Activated CD4-positive, alpha-beta T cell treated with anti-CD3 and anti-CD28 coated beads for 36 hours (primary cell): ENCODE measurements at places on chromosomes 6 and 20.

- no peak overlapping the region for H3K27ac ChIP-seq
- H3K4me3 ChIP-seq = no peak overlapping the region
- DNase-seq = no peak
- H3K4me1 ChIP-seq = no peaks in the 10 kb centered on the region
- H3K36me3 ChIP-seq = peaks cover 48% of the 10 kb centered on the region
- no peaks in the 10 kb centered on the region for H3K27me3 ChIP-seq
Observed at GRCh38 chr6:44303842-44304241, 9.3 kb downstream of the AARS2 start.

DNA sequence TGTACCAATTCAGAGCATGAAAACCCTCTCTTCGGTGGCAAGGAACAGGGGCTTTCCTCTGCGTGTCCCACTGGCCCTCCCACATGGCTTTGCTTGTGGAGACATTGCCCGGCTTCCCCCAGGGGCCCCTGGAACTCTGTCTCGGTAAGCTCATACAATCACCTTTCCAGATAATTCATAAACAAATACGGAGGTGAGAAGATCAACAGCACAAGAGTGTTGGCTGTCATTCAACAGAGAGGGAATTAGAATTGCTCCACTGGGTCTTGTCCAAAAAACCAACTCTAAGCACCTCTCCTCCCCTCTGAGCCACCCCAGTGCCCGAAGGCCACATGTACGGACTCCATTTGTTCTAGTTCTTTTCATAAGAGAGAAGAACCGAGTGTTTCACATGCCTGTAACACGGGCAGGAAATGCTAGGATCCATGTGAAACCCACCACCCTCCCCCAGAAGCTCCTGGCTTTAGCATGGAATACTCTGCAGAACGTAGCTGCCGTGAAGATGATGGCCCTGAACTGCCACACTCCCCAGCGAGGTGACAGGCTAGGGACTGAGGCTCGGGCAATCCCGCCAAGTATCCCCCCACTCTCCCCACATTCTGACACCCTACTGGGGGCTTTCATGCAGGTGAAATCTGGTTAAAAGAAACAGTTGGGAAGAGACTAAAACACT is 24.6 kb upstream of the FOXC1 start:
- no peaks in the 10 kb centered on the region for H3K36me3 ChIP-seq
- DNase-seq = no peak
- no peak overlapping the region for H3K27ac ChIP-seq

GRCh38 chr6:31008165-31008564 is 2.1 kb upstream of the MUC22 start:
- peaks cover 20% of the 10 kb centered on the region for H3K27me3 ChIP-seq
- no peaks in the 10 kb centered on the region for H3K36me3 ChIP-seq
- peaks cover 20% of the 10 kb centered on the region for H3K4me1 ChIP-seq
- no peak overlapping the region for H3K4me3 ChIP-seq
- no peak overlapping the region for H3K27ac ChIP-seq
- DNase-seq = no peak

DNA sequence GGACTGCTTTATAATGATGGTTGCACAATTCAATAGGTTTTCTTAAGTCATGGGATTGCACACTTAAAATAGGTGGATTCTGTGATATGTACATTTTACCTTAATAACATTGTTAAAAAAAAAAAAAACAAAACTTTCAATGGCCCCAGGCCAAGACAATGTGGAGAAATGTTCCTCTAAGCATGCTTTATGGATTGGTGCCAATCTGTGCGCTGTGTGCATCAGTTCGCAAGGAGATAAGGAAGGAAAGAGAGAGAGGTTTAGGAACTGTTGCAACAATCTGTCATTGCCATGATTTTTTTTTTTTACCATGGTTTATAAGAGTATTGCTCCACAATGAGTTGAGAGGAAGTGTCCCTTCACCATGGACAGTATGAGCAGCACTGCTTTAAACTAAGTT is 399.6 kb downstream of the PTPRT start:
- no peaks in the 10 kb centered on the region for H3K4me1 ChIP-seq
- H3K4me3 ChIP-seq = no peak overlapping the region
- DNase-seq = no peak
- no peaks in the 10 kb centered on the region for H3K36me3 ChIP-seq

GRCh38 chr20:363319-364078 is 16.6 kb downstream of the NRSN2 start:
- H3K36me3 ChIP-seq = no peaks in the 10 kb centered on the region
- H3K27ac ChIP-seq = no peak overlapping the region
- peaks cover 39% of the 10 kb centered on the region for H3K4me1 ChIP-seq
- H3K4me3 ChIP-seq = no peak overlapping the region

- H3K4me3 ChIP-seq = no peak overlapping the region
- H3K27me3 ChIP-seq = no peaks in the 10 kb centered on the region
- no peak overlapping the region for H3K27ac ChIP-seq
Observed at GRCh38 chr20:36034875-36035274, 66.5 kb downstream of the CNBD2 start.
